ENCODE measurements at places on chromosomes 3 and 15.

- DNase-seq, result peak; percentile 91
These were observed 5.5 kb downstream of the BCL6 start for GRCh38 chr3:187739561-187740332.

GRCh38 chr3:82011336-82011735 is 249.9 kb upstream of the GBE1 start:
- DNase-seq, result no peak

GRCh38 chr15:68484696-68485400 is 52.9 kb upstream of the ITGA11 start:
- no peak for DNase-seq

GRCh38 chr15:36330598-36330997 is 248.8 kb upstream of the CDIN1 start:
- no peak for DNase-seq

DNA sequence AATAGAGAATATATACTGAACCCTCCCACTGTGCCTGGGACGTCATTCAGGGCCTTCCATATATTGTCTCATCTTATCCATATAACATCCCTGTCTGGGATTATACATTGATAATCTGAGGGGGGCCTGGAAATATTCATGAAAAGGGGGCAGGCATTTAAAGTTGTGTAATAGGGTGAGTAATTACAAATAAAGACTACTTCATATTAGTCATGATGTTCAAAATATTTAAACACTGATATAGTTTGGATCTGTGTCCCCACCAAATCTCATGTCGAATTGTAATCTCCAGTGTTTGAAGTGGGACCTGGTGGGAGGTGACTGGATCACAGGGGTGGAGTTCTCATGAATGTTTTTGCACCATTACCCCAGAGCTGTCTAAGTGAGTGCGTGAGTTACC is 97.8 kb downstream of the AQP9 start:
- no peak for DNase-seq

GRCh38 chr15:81096398-81096797 is 37.7 kb upstream of the CFAP161 start:
- DNase-seq, result no peak

DNA sequence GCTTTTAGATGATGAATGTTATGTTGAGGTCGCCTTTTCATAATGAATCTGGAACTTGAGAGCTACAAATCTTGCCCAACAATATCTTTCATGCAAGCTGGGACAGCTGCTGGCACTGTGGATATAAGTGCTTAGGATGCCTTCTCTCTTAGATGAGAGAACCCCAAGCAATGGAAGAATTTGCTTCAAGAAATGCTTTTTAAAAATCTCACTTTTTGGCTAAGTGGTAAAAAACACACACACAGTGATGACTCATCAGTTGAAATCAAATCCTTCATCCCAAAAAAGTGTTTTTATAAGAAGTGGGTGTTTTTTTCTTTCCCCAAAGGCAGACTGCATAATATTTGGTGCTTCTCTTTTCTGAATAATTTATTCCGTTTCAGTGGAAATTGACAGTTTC is 38.4 kb upstream of the GALNT15 start:
- no peak for DNase-seq

DNA sequence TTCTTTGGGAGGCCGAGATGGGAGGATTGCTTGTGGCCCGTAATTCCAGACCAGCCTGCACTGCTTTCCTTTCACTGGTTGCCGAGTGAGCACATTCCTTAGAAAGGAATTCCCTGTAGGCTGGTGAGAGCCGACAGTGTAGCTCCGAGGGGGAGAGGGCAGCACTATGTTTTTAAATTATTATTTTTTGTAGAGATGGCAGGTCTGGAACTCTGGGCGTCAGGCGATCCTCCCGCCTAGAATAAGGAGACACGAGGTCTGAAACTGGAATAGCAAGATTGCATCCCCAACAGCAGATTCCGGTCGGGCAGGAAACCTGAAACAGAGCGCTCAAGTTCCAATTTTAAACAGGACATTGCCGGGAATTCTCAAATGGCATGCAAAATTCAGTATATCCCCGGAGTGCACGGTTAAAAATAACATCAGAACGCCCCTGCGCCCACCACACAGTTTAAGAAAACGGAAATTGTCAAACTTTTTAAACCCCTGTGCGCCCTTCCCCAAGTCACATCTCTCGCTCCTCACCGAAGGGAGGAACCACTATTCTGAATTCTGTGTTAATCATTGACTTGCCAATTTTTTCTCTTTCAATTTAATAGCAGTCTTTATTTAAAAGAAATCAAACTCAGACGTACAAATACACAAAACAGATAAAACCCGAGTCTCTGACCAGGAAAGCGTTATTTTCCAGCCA is 643 bp upstream of the RNU5B-1 start:
- peak; percentile 46 for DNase-seq

GRCh38 chr15:91186904-91187656 is 87.0 kb downstream of the SV2B start:
- no peak for DNase-seq

DNA sequence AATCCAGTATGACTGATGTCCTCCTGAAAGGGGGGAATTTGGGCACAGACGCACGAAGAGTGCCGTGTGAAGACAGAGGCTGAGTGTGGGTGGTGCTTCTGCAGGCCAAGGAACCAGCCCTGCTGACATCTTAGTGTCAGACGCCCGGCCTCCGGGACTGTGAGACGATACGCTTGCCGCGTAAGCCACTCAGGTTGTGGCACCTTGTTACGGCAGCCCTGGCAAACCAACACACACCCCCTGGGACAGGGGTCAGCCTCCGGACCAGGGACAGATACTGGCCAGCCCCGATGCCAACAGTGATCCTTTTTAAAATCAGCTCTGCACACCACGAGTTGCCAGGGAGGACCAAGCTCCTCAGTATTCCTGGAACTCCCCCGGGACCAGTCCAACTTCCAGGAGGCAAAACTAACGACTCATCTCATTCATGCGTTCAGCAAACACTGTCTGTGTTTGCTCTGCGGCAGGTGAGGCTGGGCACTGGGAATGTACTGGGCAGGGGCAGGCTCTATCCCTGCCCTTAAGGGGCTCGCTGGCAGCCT is 21.2 kb upstream of the PIGZ start:
- no peak for DNase-seq

DNA sequence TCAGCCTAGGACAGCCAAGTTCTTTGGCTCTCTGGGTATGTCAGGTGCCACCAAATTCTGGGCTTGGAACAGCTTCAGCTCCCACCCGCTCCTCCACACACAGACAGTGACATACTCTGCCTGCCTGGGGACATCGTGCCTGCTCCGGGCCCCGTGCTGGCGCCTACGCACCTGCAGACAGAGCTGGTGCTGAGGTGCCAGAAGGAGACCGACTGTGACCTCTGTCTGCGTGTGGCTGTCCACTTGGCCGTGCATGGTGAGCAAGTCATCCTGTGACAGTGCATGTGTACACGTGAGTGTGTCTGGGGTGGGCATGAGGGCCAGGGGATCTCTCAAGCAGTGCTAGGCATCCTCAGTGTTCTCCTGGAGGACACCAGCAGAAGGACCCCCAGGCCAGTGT is 922 bp downstream of the IL17RC start:
- DNase-seq, result no peak

- DNase-seq, result peak; percentile 60
These were observed 47.0 kb downstream of the ZNF609 start for GRCh38 chr15:64507293-64507802.

DNA sequence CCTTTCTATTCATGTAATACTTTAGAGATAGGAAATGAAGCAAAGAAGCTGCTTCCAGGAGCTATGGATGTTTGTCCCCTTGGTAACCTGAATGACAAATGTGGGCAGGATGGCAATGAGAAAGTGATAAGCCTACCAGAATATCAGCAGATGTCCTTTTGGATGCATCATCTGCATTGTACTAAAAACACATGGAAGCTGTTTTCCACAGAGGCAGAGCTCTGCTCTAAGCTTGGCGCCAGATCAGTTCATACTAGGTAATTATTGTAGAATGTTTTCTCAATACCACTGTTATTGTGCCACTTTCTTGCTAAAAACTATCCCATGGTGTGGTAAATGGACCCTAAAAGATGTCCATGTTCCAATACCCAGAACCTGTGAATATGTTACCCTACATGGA is 100.2 kb downstream of the DTWD1 start:
- no peak for DNase-seq

DNA sequence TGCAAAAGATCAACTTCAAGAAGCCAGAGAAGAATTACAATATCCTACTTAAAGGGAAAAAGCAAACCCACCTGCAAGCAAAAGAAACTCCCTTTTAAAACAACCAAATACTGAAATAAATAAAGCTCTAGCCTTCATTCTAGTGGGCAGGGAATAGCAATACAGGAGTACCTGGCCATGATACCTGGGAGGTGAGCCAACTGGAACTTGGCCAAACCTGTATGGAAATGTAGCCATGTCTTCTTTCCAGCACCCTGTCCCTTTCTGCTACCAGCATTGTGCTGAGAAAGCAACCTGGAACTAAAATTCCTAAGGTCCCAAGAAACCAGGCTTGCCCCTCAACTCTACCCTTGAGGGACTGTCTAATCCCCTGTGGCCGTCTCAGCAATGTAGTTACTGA is 530.0 kb downstream of the EPHB1 start:
- no peak for DNase-seq

DNA sequence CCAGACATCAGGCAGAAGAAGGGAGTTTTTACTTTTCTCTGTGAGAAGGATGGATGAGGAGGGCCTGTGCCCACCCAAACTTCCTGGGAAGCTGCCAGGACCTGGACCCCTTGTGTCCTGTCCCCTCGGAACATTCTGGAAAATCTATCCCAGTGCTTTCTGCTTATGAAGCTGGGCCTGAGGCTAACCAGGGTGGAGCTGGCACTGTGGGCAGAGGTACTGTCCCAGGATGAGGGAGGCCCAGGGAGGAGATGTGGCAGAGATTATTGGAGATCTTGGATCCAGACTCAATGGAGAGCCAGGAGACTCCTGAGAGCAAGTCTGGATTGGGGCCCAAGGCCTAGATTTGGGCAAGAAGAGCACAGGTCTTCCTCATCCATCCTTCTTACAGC is 44.4 kb downstream of the SPSB4 start:
- DNase-seq, result no peak

- DNase-seq, result no peak
These were observed 1.0 kb downstream of the HYAL1 start for GRCh38 chr3:50302095-50303012.

DNA sequence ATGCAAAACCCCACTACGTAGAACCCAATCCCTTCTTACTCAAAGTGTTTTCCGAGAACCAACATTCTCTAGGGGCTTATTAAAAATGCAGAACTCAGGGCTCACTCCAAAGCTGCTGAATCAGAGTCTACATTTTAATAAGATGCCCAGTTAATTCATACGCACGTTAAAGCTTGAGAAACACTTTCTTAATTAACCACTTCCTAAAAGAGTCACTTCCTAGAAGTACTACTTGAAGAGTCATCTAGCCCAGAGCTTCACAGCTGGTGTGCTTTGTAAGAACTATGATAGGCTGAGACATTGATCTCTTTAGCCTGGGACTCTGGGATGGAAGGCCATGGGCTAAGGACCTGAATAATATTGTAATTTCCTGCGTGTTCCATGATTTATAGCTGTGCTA is 9.0 kb downstream of the COL6A5 start:
- no peak for DNase-seq

- no peak for DNase-seq
These were observed 16.0 kb downstream of the LPP start for GRCh38 chr3:188169830-188170455.

DNA sequence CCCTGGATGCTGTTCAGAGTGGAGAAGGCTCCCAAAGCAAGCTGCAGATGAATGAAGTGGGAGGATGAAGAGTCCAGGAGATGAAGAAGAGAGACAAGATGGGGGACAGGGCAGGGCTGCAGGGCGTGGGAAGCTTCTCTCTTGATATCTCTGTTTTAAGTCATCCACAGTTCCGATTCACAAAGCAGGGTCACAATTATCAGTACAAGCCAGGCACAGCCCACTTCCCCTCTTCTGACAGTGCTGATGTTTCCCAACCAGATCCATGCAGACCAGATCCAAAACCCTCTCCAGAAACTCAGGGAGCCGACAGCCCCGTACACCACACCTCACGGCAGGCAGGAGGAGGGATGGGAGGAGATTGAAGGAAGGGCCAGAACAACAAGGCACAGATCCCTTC is 31.1 kb downstream of the NTRK3 start:
- DNase-seq, result no peak

GRCh38 chr3:195854628-195855294 is 43.0 kb upstream of the MUC4 start:
- DNase-seq, result no peak

DNA sequence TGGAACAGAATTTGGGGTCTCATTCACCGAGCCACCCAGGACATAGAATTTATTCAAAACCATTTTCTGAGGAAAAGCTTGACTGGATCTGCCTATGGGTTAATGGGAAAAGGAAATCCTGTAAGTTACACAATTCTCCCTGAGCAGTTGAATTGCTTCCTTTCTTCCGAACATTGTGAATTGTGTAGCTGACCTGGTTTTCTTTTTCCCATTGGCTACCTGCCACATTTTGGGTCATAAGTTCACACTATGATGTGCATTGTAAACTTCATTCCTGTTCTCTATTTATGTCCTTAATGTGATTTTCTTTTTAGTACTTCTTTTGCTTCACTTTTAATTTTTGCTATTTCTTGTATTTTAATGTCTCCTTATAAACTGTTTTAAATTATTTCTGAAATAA is 386.0 kb upstream of the LRRC3B start:
- DNase-seq, result no peak

DNA sequence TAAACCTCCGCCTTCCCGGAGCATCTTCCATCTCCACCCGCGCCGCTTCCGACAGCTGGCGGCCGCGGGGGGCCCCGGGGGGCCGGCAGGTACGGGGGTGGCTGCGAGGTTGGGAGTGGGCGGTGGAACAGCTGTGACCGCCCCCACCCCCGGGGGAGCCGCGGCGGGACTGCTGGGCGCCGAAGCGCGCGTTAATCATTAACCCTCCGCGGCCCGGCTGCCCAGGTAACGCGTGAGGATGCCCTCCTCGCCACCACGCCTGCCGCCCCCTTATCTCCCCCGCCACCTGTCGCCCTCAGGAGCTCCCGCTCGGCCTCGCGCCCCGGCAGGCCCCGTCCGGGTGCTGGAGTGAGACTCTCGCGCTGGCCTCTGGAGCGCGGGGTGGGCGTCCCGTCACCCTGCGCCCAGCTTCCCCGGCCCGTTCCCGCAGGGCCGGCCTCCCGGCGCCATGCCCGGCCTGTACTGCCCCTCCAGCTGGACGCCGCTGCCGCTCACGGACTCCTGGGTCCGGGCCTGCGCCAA is 757 bp downstream of the VWA5B2 start:
- no peak for DNase-seq

- DNase-seq, result no peak
These were observed 4.5 kb upstream of the MGA start for GRCh38 chr15:41655716-41656115.

- DNase-seq, result peak; percentile 20
These were observed 195.1 kb downstream of the DTWD1 start for GRCh38 chr15:49815950-49816349.

- DNase-seq, result no peak
These were observed 27.8 kb downstream of the FNDC3B start for GRCh38 chr3:172066880-172067796.

Measured in activated T-cell treated with anti-CD3 and anti-CD28 coated beads, Interleukin-2, amount 50 U/mL, for 48 hours (primary cell).